Muscle of arm (tissue), 14 donors: ENCODE measurements at places on chromosomes 1 and 21. TPM values are rescaled to one million over a fixed set of nuclear protein-coding genes. Genes with fewer than 3 reads are reported as not detected.
A peak's percentile ranks its signal among the peaks of the same experiment; 100 is the strongest.

EPS15 gene
- polyA plus RNA-seq: 41.7 TPM

DNA sequence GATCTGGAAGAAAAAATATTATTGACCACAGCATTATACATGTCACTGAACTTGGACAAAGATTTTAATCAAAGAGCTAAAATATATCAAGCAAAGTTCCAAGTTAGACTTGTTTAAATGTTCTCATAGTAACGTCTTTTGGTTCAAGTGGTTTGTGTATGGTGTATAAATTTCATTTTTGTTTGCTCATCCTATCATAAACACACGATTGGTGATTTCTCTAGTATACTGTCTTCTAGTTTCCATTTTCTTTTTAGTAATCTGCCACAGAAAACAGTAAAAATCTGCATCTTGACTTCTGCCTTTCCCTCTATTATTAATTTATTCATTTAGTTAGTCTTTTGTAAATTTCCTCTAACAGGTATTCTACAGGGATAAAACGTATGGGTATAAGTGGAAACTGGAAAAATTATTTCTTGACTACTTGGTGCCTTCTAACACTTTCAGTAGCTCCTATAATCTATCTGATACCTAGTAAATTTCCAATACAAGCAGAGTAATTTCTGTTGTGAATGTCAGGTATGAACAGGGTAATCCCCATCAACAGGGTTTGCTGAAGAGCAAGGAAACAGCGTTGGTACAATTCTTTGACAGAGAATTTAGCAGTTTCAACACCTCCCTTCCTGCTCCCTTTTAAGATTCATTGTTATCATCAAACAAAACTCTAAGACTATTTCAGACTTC is 268.0 kb downstream of the PTPRC start:
- no peak for DNase-seq

ST6GALNAC5 gene
- polyA plus RNA-seq: 3.1 TPM

C1QA gene
- 22.0 TPM for polyA plus RNA-seq

DNA sequence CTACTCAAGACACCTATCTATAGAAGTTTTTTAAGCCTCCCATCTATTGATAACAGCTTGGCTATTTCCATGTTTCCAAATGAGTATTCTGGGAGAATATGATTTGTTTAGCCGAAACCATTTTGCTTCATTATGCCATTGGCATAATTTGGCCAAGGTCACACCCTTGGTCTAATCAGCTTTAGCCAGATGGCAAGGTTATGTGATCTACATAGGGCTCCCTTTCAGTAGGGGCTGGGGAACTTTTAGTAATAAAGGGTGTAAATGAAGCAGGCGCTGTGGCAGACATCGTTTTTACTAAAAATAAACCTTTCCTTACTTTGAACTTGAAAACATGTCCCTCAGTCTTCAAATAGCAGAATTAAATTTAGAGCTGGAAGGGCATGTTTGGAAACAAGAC is 3.0 kb upstream of the PDC start:
- DNase-seq: no peak

DNA sequence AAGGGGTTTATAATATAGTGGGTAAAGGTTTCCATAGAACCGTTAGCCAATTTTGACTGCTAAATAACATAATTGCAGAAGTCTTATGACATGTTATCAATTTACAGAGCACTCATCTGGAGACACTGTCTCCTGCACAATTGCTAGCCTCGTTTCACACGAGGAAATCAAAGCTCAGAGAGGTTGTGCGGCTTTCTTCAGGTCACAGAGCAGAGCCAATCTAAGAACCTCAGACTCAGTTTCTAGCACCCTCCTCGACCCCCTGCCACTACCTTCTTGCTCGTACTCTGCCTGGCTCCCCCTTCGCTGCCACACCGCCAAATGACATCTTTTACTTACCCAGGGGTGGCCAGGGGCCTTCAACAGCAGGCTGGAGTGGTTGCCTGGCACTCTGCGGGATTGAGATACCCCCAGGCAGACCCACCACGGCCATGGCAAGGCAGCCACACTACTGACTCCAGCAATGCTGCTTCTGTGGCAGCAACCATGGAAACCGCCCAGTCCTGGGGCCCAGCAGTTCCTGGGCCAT is 16.0 kb upstream of the CASZ1 start:
- no peak for DNase-seq

CFAP74 gene
- polyA plus RNA-seq: 0.12 TPM

GRCh38 chr1:79874289-79874688 is 867.8 kb upstream of the ADGRL4 start:
- no peak for DNase-seq

- no peak for DNase-seq
Observed at GRCh38 chr21:15826147-15826780, 96.5 kb downstream of the USP25 start.

PCSK9 gene
- polyA plus RNA-seq: 3.6 TPM

CRP gene
- not detected for polyA plus RNA-seq

OR14I1 gene
- polyA plus RNA-seq: not detected

IRF6 gene
- 0.75 TPM for polyA plus RNA-seq

DNA sequence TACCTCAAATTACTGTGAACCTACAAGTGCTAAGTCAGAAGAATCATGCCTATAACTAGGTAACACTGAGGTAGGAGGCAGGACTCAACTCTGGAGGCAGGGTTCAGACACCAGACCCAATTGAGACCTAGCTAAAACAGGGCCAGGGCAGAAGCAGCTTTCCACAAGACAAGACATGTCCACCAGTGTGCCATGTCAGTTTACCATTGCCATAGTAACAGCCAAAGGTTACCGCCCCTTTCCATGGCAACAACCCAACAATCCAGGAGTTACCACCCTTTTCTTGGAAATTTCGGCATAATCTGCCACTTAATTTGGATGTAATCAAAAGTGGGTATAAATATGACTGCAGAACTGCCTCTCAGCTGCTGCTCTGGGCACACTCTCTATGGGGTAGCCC is 432.3 kb downstream of the DPYD start:
- no peak for DNase-seq

- DNase-seq: no peak
Observed at GRCh38 chr1:7333094-7333493, 438.0 kb upstream of the VAMP3 start.

DNA sequence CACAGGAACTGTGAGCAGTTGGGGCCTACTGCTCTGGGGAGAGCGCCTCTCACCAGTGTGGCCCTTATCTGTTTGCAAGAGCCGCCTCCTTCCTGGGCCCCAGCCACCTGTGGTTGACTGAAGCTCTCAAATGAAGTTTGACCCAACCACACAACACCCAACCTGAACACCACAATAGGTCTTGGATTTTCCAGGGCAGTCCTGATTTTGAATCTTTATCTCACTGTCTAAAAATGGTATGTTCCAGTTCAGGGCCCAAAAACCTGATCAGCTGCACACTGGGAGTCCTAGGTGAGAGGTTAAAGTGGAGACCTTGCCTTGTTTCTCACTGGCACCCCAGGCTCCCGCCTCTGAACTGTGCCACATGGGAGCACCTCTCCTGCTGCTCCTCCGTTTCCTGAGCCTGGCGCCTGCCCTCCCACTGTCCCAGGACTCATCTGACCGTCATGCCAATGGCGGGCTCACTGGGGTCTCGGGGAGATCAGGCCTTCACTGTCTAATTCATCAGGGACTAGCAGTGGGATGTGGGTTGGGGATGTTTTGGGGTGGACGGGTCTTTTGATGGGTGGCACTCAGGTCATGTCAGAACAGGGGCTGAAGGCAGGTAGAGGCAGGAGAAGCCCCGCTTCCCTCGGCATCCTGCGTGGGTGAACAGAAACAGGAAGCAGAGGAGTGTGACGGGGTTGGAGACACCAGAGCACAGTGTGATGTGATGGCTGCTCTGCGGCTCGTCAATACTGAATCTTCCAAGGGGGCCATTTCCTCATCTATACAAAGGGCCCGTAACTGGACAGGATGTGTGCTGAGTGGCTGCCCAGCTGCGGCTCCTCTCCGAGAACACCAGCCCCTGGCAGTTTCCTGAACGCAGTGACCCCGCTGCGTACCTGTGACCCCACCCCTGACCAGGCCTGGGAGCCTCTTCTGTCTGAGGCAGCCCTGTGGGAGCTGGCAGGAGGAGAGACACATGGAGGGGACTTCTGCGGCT is 59.6 kb upstream of the ITPKB start:
- DNase-seq: no peak

PROX1 gene
- 12.6 TPM for polyA plus RNA-seq

DNA sequence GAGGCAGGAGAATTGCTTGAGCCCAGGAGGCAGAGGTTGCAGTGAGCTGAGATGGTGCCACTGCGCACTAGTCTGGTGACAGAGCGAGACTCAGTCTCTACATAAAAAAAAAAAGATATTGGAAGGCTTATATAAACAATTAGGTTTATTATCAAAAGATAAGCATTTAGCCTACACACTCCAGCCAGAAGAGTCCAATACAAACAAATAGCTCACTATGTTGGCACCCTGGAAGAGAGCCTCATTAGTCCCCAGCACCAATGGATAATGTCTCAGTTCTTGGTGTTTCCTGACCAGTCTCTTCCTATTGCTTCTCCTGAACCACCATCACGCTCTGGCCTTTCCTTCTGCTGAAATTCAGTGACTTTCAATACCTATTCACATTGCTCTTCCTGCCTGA is 48.6 kb upstream of the ATP1A1 start:
- no peak for DNase-seq

DNA sequence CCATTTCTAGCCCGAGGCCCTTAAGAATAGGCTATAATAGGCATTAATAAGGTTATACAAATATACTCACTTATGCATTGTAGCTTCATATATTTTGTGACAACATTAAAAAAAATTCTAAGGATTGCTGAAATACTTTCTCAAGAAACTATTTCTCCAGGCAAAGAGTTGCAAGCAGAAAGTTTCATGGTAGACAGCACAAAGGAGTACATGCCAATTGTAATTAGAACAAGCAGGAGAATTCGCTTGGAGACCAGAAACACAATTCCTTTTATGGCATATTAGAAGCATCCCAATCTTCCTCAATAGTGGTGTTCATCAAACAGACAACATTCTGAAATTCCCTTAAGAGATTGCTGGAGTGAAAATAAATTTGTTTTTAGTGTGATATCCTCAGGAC is 122.8 kb downstream of the CRB1 start:
- no peak for DNase-seq

- peak; percentile 28 for DNase-seq
Observed at GRCh38 chr1:112998592-112999235, 42.7 kb upstream of the SLC16A1 start.

RPE65 gene
- not detected for polyA plus RNA-seq

OR2T2 gene
- polyA plus RNA-seq: not detected

DNA sequence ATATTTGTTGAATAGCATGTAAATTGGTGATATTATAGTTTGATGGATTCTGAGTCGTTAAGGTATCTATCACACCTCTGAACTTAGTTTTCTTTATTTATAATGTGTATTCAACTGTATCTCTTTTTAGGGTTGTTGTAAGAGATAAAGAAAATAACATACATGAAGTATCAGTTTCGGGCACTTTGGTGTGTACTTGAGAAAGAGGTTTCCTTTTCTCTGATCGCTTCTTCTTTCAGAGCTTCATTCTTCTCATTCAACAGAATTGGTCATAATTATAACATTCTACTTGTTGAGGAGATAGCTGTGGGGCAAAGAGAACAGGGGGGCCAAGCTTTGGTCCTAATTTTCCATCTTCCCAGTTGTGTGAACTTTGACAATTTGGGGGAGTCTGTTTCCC is 508.0 kb downstream of the PLPP3 start:
- no peak for DNase-seq

CHRNB2 gene
- polyA plus RNA-seq: 0.14 TPM

DNA sequence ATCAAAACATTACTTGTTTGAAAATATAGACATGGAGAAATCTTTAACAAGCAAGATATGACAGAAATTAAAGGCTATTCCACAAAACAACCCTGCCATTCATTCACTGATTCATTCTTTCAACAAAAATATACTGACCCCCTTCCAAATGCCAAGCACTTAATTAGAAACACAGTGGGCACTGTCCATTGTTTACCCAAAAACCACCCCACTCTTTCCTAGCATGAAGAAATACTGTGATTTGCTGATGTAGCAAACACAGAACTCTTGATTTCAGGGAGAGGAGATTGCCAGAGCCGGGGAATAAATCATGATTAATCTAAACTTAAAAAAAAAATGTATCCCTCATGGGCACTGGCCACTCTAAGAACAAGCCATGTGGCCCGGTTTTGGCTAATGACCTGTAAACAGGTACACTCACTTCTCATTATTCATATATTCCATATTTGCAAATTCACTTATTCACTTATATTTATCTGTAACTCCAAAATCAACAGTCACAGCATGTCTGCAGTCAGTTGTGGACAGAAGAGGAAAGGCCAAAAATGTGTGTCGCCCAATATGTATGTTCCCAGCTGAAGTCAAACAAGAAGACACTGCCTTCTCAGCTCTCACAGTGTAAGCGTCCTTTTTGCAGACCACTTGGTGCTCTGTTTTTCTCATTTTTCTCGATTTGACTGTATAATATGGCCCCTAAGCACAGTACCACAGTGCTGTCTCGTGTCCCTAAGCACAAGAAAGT is 133.1 kb downstream of the SMYD3 start:
- DNase-seq: no peak

DNA sequence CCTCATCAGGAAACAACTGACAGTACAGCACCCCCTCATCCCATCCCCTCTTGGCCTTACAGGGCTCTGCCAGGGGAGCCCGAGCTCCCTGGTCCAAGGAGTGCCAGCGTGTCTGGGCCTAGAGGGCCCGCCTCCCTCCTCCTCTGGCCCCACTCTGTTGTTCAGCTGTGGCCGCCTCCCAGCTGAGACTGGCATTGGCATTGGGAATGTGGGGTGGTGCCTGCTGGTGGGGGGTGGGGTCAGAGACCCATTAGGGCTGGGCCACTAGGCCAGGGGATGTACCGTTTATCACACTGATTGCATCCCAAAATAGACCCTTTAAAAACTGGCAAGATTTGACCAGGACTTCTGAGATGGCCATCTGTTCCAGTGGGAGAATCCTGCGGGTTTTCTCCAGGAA is 1.4 kb downstream of the LDLRAP1 start:
- no peak for DNase-seq

DNA sequence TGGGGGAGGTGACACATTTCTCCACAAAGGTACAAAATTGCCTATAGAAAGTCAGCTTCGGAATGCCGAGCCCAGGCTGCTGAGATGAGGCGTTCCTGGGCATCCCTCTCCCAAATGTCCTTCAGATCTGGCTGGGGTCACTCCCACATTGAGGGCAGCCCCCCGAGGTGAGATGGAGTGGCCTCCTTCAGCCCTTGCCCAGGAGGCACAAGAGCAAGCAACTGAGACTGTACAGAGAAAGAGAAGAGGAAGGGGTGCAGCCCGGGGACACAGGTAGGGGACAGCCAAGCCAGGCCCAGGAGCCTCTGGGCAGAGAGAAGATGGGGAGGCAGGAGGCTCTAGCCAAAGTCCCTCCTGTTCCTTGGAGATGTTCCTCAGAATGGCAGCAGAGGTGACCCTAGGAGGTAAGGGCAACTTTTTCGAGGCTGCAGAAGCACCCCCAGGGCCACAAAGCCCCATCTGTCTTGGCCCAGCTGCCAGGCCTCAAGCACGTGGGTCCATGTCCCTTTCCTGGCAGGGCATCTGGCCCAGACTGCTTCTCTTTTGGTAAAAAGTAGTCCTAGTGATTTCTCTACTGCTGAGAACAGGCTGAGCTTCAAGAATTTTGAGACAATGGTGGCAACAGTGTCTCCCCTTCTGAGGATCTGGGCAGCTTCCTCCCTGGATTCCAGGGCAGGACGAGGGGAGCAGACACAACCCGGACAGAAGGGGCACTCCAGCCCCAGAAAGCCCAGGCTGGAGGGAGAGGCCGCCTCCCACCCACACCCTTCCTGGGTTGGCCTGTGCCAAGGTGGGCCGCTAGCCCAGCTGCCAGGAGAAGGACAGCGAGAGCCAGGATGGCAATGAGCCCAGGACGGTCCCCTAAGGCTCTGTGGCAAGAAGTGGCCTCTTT is 68.0 kb downstream of the LRRN2 start:
- no peak for DNase-seq

ANGPTL3 gene
- 0.35 TPM for polyA plus RNA-seq
